ENCODE measurements at places on chromosomes 12 and 14. TPM values are rescaled to one million over a fixed set of nuclear protein-coding genes. Genes with fewer than 3 reads are reported as not detected.

Gene MANSC1
- total RNA-seq, result 16.2 TPM

Gene ASCL1
- total RNA-seq, result not detected

Gene PIP4P1
- total RNA-seq, result 21.6 TPM

Gene FGF23
- total RNA-seq, result not detected

Gene NAV3
- total RNA-seq, result 10.6 TPM

Gene KRT6C
- total RNA-seq, result not detected

Gene CDK2
- 23.0 TPM for total RNA-seq

Gene RNU6-7
- total RNA-seq, result not detected

Gene KRT77
- not detected for total RNA-seq

Gene IGF1
- total RNA-seq, result 1.7 TPM

Gene RD3L
- total RNA-seq, result not detected

Gene NGDN
- total RNA-seq, result 37.7 TPM

Gene NR1H4
- total RNA-seq, result not detected

Gene MMP17
- 1.3 TPM for total RNA-seq

Gene DAO
- total RNA-seq, result not detected

Gene ALDH1L2
- 60.5 TPM for total RNA-seq

Gene SRGAP1
- 35.8 TPM for total RNA-seq

Gene ANAPC7
- total RNA-seq, result 43.9 TPM

Gene FOXM1
- 17.6 TPM for total RNA-seq

Gene NDRG2
- total RNA-seq, result 0.22 TPM

Gene ACOT2
- total RNA-seq, result 25.1 TPM

Gene CDCA3
- total RNA-seq, result 18.7 TPM

Gene PLBD1
- 14.6 TPM for total RNA-seq

Gene FOXA1
- total RNA-seq, result not detected

Gene CPNE6
- total RNA-seq, result not detected

Gene C14orf132
- 34.4 TPM for total RNA-seq

Gene HOXC4
- total RNA-seq, result 2.2 TPM

Gene PLEKHG7
- total RNA-seq, result not detected

Gene A2ML1
- total RNA-seq, result not detected

Gene C2CD5
- 29.1 TPM for total RNA-seq

Gene SMARCC2
- 59.6 TPM for total RNA-seq

Gene DIO3
- 0.52 TPM for total RNA-seq

Gene SLC25A3
- total RNA-seq, result 856 TPM
